AG08396 (cell line): ENCODE measurements at places on chromosomes 16 and 17.
A peak's percentile ranks its signal among the peaks of the same experiment; 100 is the strongest.

- no peak for DNase-seq
These were observed 4.9 kb upstream of the GNG13 start for GRCh38 chr16:805474-805873.

- DNase-seq: no peak
These were observed at the start of gene CA4 for GRCh38 chr17:60149691-60150582. CA4 (plus strand) TSS chr17:60149973; CDS start chr17:60150035, 62 bp downstream.

GRCh38 chr16:75455677-75456076 lies 8.8 kb downstream of the TMEM170A start:
- no peak for DNase-seq

- DNase-seq: no peak
These were observed 22.2 kb downstream of the SEC14L1 start for GRCh38 chr17:77163001-77163400.

- no peak for DNase-seq
These were observed 4.2 kb downstream of the TOB1 start for GRCh38 chr17:50861822-50862528.

GRCh38 chr17:8384801-8385378 lies 1.9 kb upstream of the RPL26 start:
- DNase-seq: peak; percentile 88

DNA sequence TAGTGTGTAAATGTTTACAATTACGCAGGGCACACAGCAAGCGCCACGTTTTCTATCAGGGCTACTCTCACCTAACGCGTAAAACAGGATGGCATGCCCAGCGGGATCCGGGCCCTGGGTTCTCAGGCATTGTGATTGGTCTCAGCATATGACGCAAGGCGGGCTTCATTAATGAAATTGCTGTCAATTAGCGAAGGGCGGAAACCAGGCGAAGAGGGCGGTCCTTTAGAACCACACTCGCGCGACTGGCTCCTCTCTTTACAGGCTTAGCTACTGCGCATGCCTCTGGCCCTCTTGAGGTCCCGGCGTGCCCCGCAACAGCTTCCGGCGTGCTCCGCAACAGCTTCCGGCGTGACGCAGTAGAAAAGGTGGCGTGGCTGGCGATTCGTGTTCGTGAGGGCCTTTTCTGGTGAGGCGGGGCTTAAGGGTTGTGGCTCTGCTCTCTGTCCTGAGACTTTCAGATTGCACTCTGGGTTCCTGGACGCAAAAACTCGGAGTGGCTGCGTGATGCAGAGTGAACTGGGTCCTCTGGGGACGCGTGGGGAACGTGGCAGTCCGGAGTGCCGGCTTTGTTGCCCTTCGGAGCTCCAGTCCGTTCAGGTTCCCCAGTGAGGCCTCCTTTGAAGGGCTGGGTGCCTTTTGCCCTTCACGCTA lies 9.2 kb downstream of the OR2C1 start:
- DNase-seq: peak; percentile 96

DNA sequence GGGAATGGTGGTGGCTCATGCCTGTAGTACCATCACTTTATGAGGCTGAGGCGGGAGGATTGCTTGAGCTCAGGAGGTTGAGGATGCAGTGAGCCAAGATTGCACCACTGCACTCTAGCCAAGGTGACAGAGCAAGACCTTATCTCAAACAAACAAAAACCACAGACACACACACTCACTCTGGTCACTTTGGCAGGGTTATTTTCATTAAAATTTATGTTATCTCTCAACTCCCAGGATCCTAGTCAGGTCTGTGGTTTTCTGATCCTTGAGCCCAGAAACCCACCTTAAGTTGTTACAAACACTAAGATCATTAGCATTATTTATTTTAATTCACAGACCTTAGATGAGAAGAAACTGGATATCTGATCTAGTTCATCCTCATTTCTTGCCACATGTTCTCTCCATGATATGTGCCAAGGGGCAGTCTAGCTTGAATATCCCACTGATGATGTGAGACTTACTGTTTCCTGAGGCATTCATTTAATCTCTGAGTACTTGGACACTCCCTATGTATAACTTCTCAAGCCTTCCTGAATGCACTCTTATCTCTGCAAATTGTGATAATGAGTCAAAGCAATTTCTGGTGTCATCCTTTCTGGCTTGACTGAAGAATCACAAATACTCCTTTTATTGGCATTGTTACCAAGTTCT lies 9.6 kb downstream of the ABHD15 start:
- DNase-seq: peak; percentile 27

- DNase-seq: peak; percentile 39
These were observed 21.5 kb upstream of the MMD start for GRCh38 chr17:55442953-55443683.

- DNase-seq: no peak
These were observed 30.5 kb downstream of the SMPD3 start for GRCh38 chr16:68417711-68418301.

DNA sequence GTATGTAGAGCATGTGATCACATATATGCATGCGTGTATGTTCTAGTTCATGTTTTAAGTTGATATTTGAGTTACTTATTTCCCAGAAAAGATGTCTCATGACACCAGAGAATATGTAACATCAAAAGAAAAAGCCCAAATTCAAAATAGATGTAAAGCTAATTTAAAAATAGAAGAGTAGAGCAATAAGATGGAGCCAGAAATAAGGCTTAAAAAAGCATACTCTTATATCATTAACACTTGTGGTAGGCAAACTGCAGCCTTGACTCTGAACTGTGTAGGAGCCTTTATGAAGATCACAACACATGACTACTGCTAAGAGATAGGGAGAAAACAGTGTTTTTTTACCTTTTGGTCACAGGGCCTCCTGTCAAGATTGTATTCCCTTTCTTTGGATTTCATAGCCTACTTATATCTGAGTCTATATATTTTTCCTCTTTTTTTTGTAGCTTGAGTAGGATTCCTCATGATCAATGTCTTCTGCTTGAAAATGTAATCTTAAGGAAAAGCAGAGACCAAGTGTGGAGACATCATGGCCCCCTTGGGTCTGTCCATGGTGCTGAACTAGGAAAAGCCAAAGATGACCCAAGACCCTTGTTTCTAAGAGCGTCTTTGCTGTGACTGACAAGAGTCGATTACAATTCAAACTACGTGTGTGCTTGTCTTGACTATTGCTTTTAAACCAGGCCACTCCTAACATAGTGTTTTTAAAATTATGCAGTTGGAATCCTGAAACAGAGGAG lies 390.4 kb downstream of the SHISA9 start:
- no peak for DNase-seq

- no peak for DNase-seq
These were observed 21.7 kb downstream of the SPHK1 start for GRCh38 chr17:76405967-76406647.

- DNase-seq: peak; percentile 89
These were observed 4.2 kb downstream of the ARMC7 start for GRCh38 chr17:75113798-75114551.

GRCh38 chr16:85401370-85401916 lies 211.7 kb upstream of the GSE1 start:
- no peak for DNase-seq

DNA sequence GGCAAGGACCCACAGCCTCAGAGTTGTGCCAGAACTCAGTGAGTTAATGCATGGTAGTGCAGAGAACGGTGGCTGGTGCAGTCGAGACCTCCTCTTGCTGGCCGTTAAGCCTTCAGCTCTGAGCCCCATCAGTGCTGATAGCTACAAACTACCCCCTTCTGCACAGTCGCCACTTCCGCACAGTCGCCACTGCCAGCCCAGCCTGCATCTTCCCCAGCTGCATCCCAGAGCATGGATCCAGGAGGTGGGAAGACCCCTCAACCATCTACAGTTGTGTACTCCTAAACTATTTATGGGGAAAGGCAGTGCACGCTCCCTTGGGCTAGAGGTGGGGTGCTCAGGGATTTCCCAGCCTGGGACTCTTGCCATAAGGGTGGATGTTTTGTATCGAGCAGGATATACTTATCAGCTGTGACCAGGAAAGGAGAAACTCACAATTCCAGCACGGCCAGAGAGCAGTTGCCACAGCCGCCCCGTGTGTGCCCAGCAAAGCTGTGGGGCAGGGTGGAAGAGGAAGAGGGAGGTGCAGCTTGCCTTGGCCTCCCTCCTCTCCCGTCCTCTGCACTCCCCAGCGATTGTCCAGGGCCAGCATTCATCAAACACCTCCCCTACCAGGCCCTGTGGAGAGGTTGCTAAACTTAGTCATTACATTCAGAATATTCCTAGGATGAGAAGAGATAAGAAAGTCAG lies 49.5 kb upstream of the CMIP start:
- no peak for DNase-seq

DNA sequence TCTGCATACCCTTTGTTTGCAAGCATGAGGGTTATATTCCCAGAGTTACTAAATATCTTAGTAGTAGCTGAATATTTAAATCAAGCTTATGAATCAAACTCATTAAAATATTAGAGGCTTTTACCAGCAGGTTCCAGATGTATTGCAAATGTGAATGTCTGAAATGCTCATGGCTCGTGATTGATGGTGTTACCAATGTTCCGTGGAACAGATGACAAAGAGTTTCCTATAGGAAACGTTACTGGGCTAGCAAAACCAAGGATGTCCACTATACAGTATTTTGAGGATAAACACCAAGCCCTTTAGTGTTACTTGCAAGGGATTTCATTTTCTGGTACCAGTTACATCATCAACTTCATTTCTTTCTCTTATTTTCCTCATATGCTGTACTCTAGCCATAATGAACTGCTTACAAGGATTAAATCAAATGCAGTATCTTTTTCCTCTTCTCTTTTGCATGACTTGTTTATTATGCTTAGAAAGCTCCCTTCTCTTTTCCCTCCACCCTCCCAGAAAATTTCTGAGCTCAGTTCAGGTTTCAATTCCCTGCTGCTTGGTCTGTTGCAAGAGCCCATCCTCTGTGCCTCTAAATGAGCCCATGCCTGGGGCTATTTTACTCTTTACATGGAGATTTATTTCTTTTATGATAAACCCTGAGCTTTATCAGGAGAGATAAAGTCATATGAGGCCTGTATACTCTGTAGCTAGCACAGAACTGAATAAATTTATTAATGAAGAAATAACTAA lies 1537.1 kb upstream of the GOT2 start:
- no peak for DNase-seq

- DNase-seq: no peak
These were observed 144.5 kb downstream of the RPTOR start for GRCh38 chr17:80689129-80689619.

GRCh38 chr16:55917373-55918160 lies 42.4 kb upstream of the CES5A start:
- DNase-seq: no peak

DNA sequence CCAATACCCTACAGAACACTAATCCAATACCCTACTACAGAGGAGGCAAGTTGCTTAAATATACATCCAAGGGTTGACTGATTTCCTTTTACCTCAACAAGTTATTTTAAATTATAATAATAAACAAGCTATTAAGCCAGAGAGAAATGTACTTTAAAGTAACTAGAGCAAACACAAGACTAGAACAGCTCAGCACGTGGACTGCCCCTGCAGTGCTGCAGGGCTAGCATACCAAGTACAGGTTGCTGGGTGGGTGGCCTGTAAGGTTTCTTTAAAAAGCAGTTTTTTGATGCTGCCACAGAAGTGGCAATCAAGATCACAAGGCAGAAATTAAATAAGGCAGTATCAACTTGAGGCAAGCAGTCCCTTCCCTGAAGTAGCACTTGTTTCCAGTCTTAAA lies 63.5 kb downstream of the PARN start:
- DNase-seq: no peak

GRCh38 chr16:10541366-10541765 lies 39.0 kb downstream of the EMP2 start:
- no peak for DNase-seq

GRCh38 chr16:24906199-24906808 lies 60.5 kb downstream of the SLC5A11 start:
- DNase-seq: peak; percentile 25

- peak; percentile 60 for DNase-seq
These were observed 366.3 kb upstream of the XYLT1 start for GRCh38 chr16:17836868-17837602.
